ENCODE measurements at places on chromosomes 3 and 15.

- no peak for DNase-seq
These were observed 138.8 kb upstream of the PRR20G start for GRCh38 chr3:127426444-127427153.

- no peak for DNase-seq
These were observed 43.1 kb upstream of the NMD3 start for GRCh38 chr3:161177991-161178390.

GRCh38 chr3:40096661-40097111 is 212.8 kb upstream of the EIF1B start:
- no peak for DNase-seq

- no peak for DNase-seq
These were observed 208.8 kb downstream of the GABRG3 start for GRCh38 chr15:27179789-27180188.

- DNase-seq: no peak
These were observed 8.6 kb upstream of the GATM start for GRCh38 chr15:45386974-45387373.

- no peak for DNase-seq
These were observed 911.5 kb upstream of the GBE1 start for GRCh38 chr3:82672966-82673365.

DNA sequence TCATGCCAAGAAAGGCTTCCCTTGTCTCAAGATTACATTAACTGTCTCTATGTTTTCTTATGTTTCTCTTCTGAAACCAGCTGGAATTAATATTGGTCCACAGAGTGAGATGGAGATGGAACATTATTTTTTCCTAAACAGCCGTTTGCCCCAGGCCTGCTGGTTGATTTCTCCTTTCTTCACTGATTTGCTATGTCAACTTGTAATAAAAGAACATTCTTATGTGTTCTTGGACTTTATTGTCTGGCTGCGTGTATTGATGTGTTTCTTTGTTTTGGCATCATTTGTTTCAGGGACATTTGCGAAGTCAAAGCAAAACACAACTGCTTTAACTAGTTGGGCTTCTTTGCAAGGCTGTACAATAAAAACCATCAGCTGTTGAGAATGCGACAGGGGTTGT is 168.5 kb downstream of the FAM43A start:
- DNase-seq: no peak

DNA sequence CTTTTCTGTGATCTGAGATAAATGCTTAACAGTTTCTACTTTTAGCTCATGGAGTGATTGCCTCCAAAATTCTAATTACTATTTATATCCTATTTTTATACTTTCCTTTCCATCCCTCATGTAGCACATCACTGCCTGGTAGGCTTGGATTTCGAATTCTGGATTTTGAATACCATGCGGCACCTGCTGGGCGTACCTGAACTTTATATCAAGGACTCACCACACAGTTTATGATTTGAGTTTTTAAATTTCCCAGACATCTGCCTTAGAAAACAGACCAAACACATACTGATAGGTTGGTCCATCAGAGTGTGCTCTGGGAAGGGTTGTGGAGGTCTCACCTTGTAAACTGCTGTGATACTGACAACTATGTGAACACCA is 6.4 kb downstream of the TRAK1 start:
- no peak for DNase-seq

- DNase-seq: no peak
These were observed 35.1 kb upstream of the RGMA start for GRCh38 chr15:93124126-93124525.

DNA sequence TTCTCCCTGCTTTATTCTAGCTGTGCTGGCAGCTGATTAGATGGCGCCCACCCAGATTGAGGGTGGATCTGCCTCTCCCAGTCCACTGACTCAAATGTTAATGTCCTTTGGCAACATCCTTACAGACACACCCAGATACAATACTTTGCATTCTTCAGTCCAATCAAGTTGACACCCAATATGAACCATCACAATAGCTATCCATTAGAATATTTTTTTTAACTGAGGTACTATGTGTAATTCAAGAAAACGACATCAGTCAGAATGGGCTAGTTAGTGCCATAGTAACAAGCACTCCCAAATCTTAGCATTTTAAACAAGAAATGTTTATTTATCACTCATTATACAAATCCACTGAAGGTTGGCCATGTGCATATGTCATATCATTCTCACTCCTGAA is 723.1 kb downstream of the NR2F2 start:
- no peak for DNase-seq

DNA sequence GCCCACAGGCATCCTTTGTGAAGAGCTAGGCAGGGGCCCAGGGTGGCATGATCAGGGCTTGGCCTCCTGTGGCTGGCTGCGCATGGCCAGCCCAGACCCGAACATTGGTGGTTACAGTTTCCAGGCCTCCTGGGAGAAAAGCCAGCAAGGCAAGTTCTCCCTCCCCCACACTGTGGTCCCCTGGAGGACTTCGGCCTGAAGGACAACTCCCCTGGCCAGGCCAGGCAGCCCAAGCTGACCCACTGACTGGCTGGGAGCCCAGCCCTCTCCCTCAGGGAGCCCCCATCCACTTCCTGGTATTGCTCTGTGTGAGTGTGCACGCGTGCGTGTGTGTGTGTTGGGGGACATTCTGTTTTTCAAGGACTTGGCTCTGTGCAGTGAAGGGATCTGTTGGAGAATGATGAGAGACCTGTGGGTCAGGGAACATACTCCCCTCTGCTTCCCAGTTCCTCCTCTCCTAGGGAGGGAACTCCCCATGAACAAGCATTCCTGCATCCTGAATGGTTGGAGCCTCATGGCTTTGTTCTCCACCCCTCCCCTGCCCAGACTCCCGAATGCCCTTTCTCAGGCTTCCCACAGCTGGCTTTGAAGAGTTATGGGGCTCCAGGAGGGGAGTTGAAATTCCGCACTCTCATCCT is 29.5 kb downstream of the CORO2B start:
- DNase-seq: no peak

GRCh38 chr3:107124885-107125284 is 252.4 kb upstream of the CCDC54 start:
- no peak for DNase-seq

GRCh38 chr3:127425505-127426443 is 137.9 kb upstream of the PRR20G start:
- no peak for DNase-seq

GRCh38 chr3:40490916-40491315 is 14.0 kb downstream of the ZNF619 start:
- no peak for DNase-seq

- no peak for DNase-seq
These were observed 17.7 kb downstream of the ACVR2B start for GRCh38 chr3:38471260-38471857.

Data from H54 (cell line).